Hematopoietic multipotent progenitor cell treated with erythropoietin and hydrocortisone succinate and interleukin-3 and kit ligand, for 4 days (in vitro differentiated cells): ENCODE measurements at places on chromosomes 6 and 20.

- peak; percentile 75 for DNase-seq
Measured at GRCh38 chr6:147506704-147507114, 1.8 kb upstream of the SAMD5 start.

DNA sequence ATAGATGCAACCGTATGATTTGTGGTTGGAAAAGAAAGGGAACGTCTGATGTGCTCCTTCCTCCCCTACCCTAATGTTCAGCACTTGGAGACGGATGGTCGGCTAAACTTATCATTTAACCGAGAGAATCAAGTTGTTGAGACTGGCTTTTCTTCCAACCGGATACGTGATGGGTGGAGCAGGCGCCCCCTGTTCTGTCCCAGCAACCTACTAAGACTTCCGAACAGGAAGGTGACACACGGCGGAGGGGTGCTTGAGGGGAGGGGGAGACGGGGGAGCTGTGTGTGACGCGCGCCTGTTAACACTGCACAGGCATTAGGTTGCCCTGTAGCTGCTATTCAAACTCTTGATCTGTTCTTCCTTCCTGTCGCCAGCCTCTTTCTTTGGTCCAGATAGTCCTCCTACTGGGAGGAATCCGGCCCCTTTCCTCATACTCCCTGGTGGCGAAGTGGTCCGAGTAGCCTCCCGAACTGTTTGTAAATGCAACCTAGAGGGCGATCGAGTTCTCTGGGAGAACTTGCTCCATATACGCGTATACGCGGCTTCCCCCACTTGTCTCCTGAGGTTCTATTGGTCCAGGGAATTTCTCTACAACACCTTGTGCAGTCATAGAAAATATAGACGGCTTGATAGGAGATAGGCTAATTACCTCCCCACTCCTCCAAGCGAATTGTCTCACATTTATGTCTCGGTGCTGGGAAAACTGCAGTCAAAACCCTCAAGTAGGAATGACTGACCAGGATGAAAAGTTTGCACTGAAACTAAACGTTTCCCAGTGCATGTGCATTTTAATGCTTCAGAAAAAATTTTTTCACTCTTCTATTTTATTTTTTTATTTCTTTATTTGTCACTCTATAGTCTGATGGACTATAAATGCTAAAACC, 126.0 kb upstream of the SLC2A12 start:
- peak; percentile 83 for DNase-seq

- peak; percentile 70 for DNase-seq
Measured at GRCh38 chr6:145214570-145214969, 520.8 kb downstream of the EPM2A start.

DNA sequence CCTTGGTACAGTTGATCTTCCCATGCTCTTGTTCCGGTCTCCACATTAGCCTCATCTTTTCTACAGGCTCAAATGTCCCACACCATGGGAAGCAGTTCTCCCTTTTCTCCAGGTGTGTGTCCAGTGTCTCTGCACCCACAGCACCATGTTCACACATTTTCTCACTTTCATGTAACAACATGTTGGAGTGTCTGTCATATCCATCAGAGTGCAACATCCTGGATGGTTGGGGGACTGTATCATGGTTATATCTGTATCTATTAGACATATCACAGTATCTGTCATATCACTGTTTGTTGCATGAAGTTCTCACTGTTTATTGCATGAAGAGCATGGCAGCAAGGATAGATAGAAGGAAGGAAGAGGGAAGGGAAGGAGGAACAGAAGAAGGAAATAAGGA, 635.6 kb downstream of the EPM2A start:
- no peak for DNase-seq

DNA sequence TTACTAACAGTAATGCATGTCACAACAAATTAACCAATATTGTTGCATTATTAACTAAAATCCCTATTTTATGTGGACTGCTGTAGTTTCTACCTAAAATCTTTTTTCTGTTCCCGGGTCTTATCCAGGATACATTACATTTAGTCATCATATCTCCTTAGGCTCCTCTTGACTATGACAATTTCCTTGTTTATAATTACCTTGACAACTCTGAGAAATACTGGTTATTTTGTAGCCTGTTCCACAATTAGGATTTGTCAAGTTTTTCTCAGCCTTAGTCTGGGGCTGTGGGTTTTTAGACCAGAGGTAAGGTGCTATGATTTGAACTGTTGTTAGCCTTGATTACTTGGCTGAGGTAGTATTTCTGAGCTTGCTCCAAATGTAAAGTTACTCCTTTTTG, 3.7 kb downstream of the FBXO5 start:
- no peak for DNase-seq

GRCh38 chr6:92790381-92790780, 629.0 kb downstream of the EPHA7 start:
- no peak for DNase-seq

DNA sequence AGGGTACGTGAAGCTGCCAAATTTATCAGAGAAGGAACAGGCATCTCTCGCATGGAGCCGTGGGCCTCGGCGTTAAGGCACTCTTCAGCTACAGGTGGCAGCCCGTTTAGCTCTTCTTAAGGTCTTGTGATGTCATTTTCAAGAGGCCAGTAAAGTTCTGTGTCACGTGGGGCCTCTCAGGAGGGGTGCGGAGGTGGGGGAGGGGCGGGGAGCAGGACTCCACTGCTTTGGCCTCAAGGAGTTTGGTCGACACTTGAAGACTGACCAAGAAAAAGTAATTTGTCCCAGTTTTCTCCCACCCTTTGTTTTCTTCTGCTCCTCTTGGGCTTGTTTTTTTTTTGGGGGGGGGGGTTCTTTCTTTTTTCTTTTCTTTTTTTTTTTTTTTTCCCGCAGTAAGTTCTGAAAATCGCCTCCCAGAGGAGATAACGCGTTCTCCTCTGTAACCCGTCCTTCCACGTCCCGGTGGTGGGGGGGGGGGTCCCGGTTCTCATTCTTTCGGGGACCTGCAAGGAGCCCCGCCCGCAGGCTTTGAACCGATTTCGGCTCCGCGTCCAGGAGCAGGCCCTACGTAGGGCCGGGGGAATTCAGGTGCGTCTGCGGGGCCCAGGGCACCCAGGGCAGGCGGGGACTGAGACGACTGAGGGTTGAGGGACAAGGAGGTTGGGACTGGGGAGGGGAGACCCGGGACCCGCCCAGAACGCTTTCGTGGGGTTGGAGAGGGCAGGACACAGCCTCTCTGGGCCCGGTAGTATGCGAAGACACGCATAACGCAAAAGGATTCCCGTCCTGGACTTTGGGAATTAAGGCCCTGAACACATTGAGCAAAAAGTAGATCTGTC, 26.0 kb downstream of the GPX6 start:
- peak; percentile 82 for DNase-seq
